ENCODE measurements at places on chromosomes 16 and 17.

GRCh38 chr17:73286863-73287296 lies 24.9 kb downstream of the CDC42EP4 start:
- H3K4me3 ChIP-seq: no peak overlapping the region
- DNase-seq: no peak
- H3K27me3 ChIP-seq: no peaks in the 10 kb centered on the region

DNA sequence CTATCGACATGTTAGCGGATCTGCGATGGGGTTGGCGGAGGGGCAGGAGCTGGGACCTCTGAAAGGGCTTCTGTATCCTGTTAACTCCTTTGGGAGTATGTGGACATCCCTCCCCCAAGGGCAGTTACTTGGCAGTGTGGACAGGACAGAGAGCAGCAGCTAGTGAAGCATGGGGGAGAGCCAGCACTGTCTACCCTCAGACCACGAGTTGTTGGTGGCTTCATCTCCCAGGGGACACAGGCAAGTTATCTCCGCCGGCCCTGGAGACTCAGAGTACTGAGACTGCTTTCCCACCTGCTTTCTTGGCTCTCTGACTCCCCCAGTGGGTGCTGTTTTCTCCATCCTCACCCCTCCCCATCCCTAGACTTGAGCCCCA lies 5.3 kb upstream of the GFAP start:
- no peak overlapping the region for H3K4me3 ChIP-seq
- no peak for DNase-seq
- H3K27me3 ChIP-seq: no peaks in the 10 kb centered on the region

DNA sequence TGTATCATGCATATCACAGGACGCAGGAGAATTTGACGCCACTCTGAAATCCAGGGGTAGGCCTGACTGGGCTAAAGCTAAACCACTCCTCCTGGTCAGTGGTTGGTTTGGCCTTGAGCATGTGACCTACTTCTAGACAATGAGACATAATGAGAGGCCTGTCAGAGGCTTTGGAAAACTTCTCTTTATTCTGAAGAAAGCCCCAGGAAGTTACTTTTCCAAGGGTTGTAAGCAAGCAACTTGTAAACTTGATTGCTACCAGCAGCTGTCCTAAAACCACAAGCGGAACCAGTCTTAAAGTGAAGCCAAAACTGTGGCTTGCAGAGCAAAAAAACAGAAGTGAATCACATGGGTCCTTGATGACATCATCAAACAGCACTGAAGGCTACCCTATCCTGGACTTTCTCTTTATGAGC lies 138.2 kb upstream of the COX10 start:
- no peak overlapping the region for H3K4me3 ChIP-seq
- H3K27me3 ChIP-seq: no peaks in the 10 kb centered on the region
- no peaks in the 10 kb centered on the region for H3K36me3 ChIP-seq
- no peaks in the 10 kb centered on the region for H3K4me1 ChIP-seq
- DNase-seq: no peak
- no peak overlapping the region for H3K27ac ChIP-seq

DNA sequence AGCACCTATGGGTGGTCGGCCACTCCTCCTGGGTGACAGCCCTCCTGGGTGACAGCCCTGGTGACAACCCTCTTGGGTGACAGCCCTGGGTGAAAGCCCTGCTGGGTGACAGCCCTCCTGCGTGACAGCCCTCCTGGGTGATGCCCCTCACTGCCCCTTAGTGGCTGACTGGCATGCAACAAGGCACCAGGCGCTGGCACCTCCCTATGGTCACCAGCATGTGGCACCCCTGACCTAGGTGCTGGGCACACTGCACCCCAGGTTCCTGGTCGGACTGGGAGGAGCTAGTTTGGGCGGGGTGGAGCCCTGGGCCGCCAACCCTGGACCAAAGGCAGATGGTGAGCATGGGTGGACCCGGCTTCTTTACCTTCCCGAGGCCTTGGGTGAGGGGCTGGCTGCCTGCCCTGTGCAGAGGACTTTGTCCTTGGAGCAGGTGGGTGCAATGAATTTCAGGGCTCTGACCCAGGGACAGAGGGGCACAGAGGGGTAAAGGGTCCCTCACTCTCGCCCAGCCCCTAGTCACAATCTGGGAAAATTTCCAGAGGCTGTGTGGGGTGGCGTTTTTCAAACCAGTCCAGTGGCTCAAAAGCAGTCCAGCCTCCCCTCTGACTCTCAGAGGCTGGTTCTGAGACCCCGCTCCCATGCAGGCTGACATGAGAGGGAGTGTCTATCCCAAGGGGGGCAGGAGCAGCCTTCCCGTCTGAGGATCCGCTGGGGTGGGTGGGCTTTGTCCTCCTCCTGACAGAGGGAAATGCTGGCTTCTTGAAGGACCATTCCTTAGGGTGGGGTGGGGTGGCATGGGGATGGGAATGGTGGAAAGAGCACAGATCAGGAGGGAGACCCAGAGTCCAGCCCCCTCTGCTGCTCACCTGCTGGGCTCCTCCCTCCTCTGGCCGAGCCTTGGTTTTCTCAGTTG lies 25.9 kb upstream of the TNFRSF13B start:
- peaks cover 3% of the 10 kb centered on the region for H3K4me1 ChIP-seq
- H3K36me3 ChIP-seq: no peaks in the 10 kb centered on the region
- H3K27me3 ChIP-seq: no peaks in the 10 kb centered on the region
- peak; percentile 53 for DNase-seq
- no peak overlapping the region for H3K4me3 ChIP-seq
- no peak overlapping the region for H3K27ac ChIP-seq

DNA sequence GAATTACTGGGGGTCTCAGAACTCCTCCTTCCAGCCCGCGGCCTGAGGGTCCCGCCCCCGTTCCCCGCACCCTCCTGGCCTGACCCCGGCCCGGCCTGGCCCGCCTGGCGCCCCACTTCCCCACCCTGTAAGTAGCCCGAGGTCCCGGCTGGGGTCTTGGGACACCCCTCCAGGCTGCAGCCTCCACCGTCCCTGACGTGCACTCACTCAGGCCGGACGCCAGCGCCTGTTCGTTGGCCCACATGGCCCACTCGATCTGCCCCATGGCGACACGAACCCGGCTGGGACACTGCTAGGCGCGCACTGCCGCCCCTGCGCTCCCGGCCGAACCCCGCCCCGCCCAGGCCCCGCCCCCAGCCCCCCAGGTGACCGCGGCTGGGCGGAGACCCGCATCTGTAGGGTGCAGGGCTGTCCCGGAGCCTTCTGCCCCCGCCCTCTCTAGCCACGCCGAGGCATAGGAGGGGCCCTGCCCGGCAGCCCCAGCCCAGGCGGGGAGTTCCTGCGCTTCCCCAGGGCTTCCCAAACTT lies at the start of gene CYBA:
Gene CYBA (minus strand): TSS at position 305 of the 527 bp plus-strand sequence. CDS start 40 bp downstream, at position 265.
- H3K36me3 ChIP-seq: no peaks in the 10 kb centered on the region
- peaks cover 20% of the 10 kb centered on the region for H3K4me1 ChIP-seq
- peak; percentile 67 for DNase-seq
- no peaks in the 10 kb centered on the region for H3K27me3 ChIP-seq
- H3K27ac ChIP-seq: peak within 1 kb of the TSS; percentile 84

GRCh38 chr17:9217151-9218056 lies 196.1 kb downstream of the NTN1 start:
- H3K4me1 ChIP-seq: no peaks in the 10 kb centered on the region
- H3K27ac ChIP-seq: no peak overlapping the region
- H3K27me3 ChIP-seq: no peaks in the 10 kb centered on the region
- H3K4me3 ChIP-seq: no peak overlapping the region
- no peak for DNase-seq
